ENCODE measurements at places on chromosomes 5 and 9. TPM values are rescaled to one million over a fixed set of nuclear protein-coding genes. Genes with fewer than 3 reads are reported as not detected.

DIPK1B gene
- 293 TPM for total RNA-seq

GZMA gene
- total RNA-seq, result 0.62 TPM

LCN2 gene
- not detected for total RNA-seq

DNA sequence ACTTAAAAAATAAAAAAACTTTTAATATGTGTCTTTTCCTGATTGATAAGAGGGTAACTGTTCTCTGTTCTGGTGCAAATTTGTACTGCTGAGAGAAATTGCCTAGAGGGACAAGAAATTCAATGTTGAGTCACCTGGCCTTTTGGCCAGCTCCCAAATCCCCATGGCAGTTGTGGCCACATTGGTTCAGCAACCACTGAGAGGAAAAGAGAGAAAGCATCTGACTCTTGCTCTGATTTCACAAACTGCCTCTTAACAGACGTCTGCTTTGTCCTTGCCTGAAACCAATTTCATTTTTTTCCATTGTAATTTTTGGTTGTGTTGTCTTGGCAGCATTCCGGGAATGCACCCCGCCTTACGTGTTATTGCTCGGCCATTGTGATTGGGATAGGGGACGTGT, 42.4 kb downstream of the NTRK2 start:
- no peak for DNase-seq

DNA sequence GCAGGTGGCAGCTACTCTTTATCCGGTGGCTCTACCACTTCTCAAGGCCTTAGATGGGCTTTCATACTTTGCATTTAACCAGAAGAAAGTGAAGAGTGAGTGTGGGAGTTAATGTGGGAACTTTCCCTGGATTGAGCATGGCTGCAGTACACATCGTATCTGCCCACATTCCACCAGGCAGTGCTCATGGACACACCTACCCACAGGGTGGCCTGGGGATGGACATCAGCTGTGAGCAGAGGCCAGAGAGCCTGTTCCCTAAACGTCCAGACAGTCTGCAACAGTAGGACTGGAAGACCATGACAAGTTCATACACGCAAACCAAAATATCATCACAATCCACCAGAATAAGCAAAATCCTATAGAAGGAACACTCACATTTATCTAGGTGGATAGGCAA, 213.8 kb downstream of the IRX1 start:
- no peak for DNase-seq

GRCh38 chr5:68147659-68148058, 67.9 kb upstream of the PIK3R1 start:
- DNase-seq, result no peak

DNA sequence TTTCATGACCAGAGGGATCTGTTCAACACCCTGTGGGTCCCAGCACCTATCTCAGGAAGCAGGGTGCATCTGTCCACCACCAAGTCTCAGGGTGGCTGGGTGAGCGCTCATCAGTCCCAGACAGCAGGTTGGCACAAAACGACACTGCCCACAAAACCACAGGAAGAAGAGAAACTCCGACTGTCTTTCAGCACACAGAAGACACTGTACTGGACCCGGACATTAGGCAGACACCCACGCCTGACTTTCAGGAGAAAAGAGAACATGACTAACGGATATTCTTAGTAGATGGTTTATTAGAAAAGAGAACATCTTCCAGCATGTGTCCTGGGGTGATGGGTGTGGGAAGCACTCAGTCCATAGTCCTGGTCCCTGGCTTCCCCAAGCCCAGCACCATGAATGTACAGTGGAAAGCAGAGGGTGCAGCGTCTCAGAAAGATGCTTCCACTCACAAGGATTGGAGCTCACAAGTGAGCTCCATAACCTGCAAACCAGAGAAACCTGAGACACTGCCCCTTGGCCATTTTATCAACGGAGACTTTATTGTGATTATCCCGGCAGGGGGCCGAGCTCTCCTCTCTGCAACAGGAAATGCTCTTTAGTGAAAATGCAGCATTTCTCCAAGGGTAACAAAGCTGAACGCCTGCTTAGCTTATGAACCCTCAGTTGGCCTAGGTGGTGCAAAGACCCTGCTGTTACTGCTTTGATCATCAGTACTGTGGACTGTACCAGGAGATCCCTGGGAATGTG, 35.8 kb upstream of the LCP2 start:
- DNase-seq, result no peak

Measured in endothelial cell (in vitro differentiated cells).